GM04503 (cell line): ENCODE measurements at places on chromosomes 1 and 21.

GRCh38 chr1:7550261-7550865 lies 220.7 kb upstream of the VAMP3 start:
- DNase-seq: no peak

DNA sequence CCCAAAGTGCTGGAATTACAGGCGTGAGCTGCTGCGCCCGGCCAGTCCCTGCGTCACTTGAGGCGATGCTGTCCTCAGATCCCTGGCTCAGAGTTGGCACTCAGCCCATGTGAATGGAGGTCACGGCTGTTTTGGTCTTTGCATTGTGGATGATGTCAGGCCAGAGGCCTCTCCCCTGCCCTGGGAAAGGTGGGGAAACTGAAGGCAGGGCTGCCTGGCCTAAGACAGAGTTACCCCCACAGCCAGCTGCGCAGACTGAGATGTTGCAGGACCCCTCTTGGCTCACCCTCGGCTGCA lies 821 bp downstream of the MASP2 start:
- no peak for DNase-seq

GRCh38 chr1:167542109-167543032 lies 11.2 kb downstream of the CREG1 start:
- no peak for DNase-seq

- no peak for DNase-seq
Observed at GRCh38 chr1:47849591-47850261, 147.5 kb downstream of the TRABD2B start.

DNA sequence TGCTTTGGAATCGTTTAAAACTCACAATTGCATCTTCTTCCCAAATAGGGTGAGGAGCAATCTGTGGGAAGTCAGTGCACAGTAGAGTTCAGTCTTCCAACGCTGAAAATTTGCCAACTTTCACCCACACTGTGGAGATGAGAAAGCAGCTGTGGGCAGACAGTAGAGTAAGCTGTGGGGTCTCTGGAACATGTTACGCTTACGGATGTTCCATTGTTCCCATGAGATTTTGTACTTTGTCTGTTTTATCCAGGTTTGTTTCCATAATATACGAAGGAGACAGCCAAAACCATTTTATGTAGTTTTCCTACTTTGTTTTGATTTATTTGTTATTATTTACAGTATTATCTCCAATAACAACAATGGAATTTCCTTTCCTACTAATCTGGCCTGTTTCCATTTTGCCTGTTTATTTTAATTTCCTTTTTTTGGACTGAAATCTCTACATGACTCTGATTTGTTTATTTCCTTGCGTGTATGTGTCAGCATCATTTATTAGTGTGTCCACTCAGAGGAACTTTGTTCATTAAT lies 65.1 kb upstream of the RGL1 start:
- no peak for DNase-seq

DNA sequence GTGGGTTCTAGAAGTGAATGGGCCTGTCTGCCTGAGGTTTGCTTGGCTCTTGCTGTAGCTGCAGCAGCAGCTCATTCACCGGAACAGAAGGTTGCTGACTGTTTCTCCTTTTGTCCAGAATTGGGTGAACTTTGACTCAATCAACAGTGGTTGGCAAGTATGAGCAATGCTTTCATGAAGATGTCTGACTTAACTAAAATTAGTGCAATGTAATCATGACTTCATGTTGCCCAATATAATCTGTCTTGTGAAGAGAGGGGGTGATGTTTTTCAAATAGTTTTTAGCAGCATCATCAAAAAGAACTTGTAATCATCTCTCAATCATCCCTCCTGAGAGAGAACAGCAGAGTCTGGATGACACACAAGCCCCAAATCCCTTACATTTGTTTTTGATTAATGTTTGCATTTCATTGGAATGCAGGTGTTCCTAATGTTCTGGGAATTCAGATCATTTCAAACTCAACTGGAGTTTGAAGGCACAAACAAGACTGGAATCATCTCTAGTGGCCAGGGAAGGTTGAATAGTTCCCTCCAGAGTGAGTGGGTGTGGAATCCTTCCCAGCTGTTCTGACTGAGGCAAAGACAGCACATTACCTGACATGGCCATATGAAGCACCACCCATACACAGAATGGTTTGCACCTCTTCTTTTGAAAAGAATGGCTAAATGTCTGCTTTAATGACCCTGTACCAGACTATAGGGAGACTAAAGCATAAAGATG lies 82.9 kb downstream of the HLX start:
- peak; percentile 97 for DNase-seq

GRCh38 chr1:225509376-225509707 lies 81.5 kb upstream of the LBR start:
- DNase-seq: no peak

DNA sequence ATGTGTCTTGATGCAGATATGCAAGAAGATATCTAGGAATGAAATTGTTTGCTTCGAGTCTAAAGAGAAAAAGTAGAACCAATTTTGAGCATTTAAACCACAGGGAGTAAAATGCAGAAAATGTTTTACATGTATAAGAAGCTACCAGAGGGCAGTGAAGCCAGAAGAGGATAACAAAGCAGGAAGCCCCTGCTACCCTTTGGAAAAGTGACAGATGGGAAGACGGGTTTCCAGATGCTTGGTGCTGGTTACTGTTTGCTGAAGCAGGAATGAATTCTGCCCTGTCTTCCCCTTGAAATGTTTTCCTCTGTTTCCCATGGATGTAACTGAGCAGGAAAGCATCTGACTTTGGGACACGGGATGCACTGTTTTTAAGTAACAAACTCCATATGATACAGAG lies 822.2 kb downstream of the MRPL39 start:
- no peak for DNase-seq

- DNase-seq: no peak
Observed at GRCh38 chr1:111647736-111648135, 28.1 kb downstream of the RAP1A start.

GRCh38 chr21:38733972-38734546 lies 71.7 kb upstream of the ETS2 start:
- DNase-seq: no peak

GRCh38 chr1:178477841-178478240 lies 18.9 kb downstream of the CLEC20A start:
- DNase-seq: no peak

GRCh38 chr1:84398175-84399155 lies at the start of gene DNASE2B:
Gene DNASE2B (plus strand): TSS chr1:84398484. CDS start chr1:84398565, 81 bp downstream.
- DNase-seq: no peak

- DNase-seq: no peak
Observed at GRCh38 chr1:197342669-197343068, 74.6 kb downstream of the CRB1 start.

DNA sequence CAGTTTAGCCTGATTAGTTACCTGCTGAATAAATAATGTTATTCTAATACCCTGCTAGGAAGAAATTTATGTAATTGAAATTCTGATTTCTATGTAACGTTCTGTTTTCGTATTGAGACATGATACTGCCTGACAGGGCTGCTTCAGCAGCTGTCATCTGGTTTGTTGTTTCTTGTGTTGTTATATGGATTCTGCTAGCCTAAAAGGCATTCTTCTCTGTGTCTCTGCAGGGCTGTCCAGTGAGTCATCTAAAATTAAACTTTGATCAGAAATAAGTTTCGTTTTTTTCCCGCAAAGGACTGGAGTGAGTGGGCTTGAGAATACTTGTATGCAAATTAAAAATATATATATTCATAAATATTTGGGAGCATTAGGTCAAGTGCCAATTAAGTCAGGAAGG lies 93.0 kb downstream of the DYRK1A start:
- DNase-seq: no peak

DNA sequence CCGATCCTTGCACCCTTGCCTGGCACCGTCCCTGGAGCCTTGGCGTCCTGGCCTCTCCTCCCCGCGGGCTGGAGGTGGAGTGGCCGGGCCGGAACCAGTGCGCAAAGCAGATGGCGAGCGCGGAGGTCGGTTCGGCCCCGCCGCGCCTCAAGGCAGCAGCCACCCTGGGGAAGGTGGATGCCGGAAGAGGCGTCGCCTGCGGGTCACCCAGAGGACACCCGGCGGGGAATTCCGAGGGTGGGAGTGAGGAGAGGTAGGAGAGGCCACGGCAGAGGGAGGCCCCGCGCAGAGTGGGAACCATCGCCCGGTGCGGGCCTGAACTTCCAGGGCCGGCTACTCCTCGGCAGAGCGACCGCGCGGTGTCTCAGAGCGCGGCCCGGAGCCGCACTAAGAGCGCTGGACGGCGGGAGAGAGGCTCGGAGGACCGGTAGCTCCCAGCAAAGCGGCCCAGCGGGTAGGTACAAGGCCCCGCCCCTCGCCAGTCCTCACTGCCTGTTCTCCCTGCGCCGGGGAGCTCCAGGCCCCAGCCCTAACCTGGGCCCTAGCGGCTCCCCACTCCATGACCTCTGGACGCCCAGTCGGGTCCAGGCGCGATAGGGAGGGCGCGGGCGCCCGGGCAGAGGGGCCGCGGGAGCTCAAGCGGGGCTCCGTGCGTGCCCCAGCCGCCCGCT lies at the start of gene RNF207:
TSS of gene RNF207 (plus strand) at position 271 of the 671 bp plus-strand sequence. CDS start 417 bp downstream, outside the sequence.
- no peak for DNase-seq

DNA sequence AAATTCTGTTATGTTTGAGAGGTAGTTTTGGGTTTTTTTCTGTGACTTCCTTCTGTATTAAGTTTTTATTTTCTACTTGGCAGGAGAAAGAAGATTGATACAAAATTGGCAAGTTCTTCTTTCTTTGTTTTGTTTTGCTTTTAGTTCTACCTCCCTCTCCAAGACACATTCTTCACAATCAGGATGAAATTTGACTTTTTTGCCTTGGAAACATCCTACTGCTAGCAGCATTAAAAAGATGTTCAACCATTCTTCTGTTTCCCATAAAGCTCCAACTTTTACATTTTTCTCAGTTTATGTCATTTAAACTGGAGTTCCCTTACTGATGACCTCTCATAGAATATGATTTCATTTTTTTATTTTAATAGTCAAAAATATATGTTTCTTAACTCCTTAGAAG lies 234.8 kb downstream of the NCAM2 start:
- no peak for DNase-seq

- no peak for DNase-seq
Observed at GRCh38 chr21:26958788-26959187, 8.1 kb downstream of the ADAMTS5 start.

DNA sequence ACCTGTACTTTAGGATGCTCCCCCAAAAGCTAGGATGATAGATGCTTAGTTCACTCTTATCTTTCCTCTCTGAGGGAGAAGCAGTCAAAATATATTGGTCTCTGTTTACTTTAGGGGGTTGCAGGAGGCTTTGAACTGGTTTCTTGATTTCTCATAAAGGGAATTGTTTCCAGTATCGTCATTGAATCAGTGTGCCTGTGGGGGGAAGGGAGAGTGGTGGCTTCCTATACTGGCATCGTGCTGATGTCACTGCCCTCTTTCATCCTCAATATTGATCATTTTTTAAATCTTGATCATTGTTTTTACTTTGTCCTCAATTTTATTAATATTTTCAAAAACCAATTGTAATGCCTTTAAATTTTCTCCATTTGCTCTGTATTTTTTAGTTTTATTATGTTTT lies 40.2 kb upstream of the CFHR3 start:
- no peak for DNase-seq

GRCh38 chr1:58794585-58794984 lies 10.7 kb upstream of the JUN start:
- no peak for DNase-seq

- no peak for DNase-seq
Observed at GRCh38 chr1:211490821-211491415, 1.0 kb downstream of the RD3 start.
